ENCODE measurements at places on chromosomes 11 and 22.

DNA sequence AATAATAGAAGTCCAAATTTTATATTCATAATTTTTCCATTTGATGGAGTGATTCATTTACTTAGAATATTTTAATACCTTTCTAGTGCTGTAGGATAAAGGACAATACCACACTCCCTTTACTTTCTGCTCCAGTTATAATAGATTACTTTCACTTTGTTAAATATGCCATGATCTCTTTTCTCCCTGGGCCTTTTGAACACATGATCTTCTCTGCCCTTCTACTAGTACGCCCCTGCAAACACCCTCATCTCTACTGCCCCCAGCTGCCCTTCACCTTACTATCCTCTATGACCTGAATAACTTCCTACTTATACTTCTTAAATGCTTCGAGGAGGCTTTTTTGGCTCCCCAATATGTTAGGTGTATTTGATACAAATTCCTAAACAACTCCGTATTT, 177.3 kb downstream of the GUCY1A2 start:
- DNase-seq: no peak

GRCh38 chr11:46051102-46051501, 70.2 kb downstream of the PHF21A start:
- no peak for DNase-seq

- DNase-seq: peak; percentile 25
These were observed 12.7 kb downstream of the MAFF start for GRCh38 chr22:38214302-38215056.

DNA sequence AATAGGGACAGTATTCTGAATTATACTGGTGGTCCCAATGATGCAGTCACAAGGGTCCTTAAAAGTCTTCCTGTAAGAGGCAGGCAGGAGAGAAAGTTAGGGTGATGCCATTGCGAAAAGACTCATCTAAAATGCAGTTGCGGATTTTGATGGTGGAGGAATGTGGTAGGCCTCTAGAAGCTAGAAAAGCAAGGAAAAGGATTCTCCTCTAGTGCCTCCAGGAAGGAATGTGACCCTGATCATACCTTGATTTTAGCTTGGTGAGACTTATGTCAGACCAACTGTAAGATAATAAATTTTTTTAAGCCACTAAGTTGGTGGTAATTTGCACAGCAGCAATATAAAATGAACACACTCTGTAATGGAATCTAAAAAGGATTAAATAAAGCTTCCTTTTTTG, 33.8 kb downstream of the CHORDC1 start:
- DNase-seq: no peak

- no peak for DNase-seq
These were observed 112.6 kb downstream of the CADM1 start for GRCh38 chr11:115391598-115391997.

DNA sequence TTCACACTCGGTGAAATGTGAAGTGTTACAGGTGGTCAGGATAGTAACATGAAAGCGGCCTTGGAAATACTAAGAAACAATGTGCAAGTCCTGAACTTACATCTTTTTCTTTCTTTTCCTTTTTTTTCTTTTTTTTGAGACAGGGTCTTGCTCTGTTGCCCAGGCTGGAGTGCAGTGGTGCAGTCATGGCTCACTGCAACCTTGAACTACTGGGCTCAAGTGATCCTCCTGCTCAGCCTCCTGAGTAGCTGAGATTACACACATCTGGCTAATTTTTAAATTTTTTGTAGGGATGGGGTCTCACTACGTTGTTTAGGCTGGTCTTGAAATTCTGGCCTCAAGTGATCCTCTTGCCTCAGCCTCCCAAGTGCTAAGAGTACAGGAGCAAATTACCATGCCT, 252.6 kb downstream of the SWAP70 start:
- no peak for DNase-seq

- no peak for DNase-seq
These were observed 36.4 kb upstream of the DKK3 start for GRCh38 chr11:12044799-12045198.

DNA sequence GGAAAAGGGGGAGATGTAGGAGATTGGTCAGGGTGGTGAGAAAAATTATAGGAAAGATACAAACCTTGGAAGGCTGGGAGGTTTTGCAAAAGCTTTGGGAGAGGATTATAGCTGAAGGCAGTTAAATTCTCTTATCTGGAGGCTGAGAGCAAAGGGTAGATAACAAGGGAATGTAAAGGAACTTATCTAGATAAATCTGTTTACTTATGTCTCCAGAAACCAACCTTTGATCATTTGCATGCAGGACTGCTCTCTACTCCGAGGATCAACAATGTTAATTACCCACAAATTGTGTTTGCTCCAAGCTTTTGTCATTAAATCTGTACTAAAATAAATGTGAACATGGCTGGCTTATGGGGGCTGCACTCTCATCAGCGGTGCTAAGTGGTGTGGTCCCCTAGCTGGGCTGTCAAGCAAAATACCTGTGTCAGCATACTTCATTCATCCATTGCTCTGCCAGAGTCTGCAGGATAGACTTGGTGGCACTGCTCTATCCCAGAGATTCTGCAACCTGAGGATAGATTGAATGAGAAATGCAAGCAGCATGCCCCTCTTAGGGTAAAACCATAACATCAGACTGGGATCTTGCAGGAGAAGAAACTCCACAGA, 1599.2 kb upstream of the TENM4 start:
- DNase-seq: no peak
